ENCODE measurements at places on chromosomes 3 and 15. TPM values are rescaled to one million over a fixed set of nuclear protein-coding genes. Genes with fewer than 3 reads are reported as not detected.

Gene SCG5
- 0.95 TPM for total RNA-seq

Gene ATP13A4
- 0.02 TPM for total RNA-seq

Gene GOLGA6A
- not detected for total RNA-seq

Gene MORC1
- total RNA-seq: 0.04 TPM

Gene MUC4
- total RNA-seq: not detected

Gene UBAP1L
- total RNA-seq: not detected

Gene SPTSSB
- total RNA-seq: not detected

Gene DAZL
- not detected for total RNA-seq

Gene NAALADL2
- 1.6 TPM for total RNA-seq

Gene CDV3
- total RNA-seq: 114 TPM

Gene INSYN1
- total RNA-seq: 0.35 TPM

Gene WDR72
- 11.5 TPM for total RNA-seq

Gene SI
- total RNA-seq: not detected

Gene ROBO2
- 9.9 TPM for total RNA-seq

Gene LRRC31
- not detected for total RNA-seq

Gene SLC6A20
- total RNA-seq: not detected

Gene HYAL1
- not detected for total RNA-seq

Gene PCSK6
- total RNA-seq: not detected

Gene TTBK2
- 4.6 TPM for total RNA-seq

Gene GOLGA8Q
- total RNA-seq: 0.58 TPM

Gene DNASE1L3
- not detected for total RNA-seq

Gene CPN2
- not detected for total RNA-seq

Gene KCTD6
- 11.1 TPM for total RNA-seq

Gene LEKR1
- 11.5 TPM for total RNA-seq

Gene EXD1
- total RNA-seq: 0.12 TPM

Gene FEZF2
- total RNA-seq: not detected

Gene IL17RC
- 23.0 TPM for total RNA-seq

Gene MUSTN1
- not detected for total RNA-seq

Gene PDZRN3
- total RNA-seq: 3.4 TPM

Gene TRIP4
- total RNA-seq: 6.1 TPM

Gene LRTM1
- total RNA-seq: not detected

Gene SLC2A2
- total RNA-seq: not detected

Gene MCTP2
- total RNA-seq: 27.0 TPM

Gene NGRN
- total RNA-seq: 74.5 TPM

Gene CKMT1A
- total RNA-seq: 1.1 TPM

Gene PLA2G4D
- not detected for total RNA-seq

Gene BFSP2
- total RNA-seq: not detected

Gene GABRA5
- 0.25 TPM for total RNA-seq

Gene TMEM266
- 0.19 TPM for total RNA-seq

Gene KBTBD8
- 2.9 TPM for total RNA-seq

Gene FEM1B
- total RNA-seq: 23.8 TPM

Gene MAGEL2
- 0.27 TPM for total RNA-seq

Gene CCR2
- not detected for total RNA-seq
